ENCODE measurements at places on chromosomes 3 and 15.

- no peak for DNase-seq
These were observed 100.6 kb downstream of the MEIS2 start for GRCh38 chr15:36999778-37000177.

GRCh38 chr15:65396283-65396964 lies 18.6 kb upstream of the IGDCC3 start:
- no peak for DNase-seq

GRCh38 chr3:5054098-5054497 lies 68.0 kb upstream of the ARL8B start:
- no peak for DNase-seq

- DNase-seq = no peak
These were observed 28.8 kb downstream of the PPM1L start for GRCh38 chr3:160784853-160785252.

- DNase-seq = no peak
These were observed 332.9 kb upstream of the RASGRP1 start for GRCh38 chr15:38897551-38897950.

DNA sequence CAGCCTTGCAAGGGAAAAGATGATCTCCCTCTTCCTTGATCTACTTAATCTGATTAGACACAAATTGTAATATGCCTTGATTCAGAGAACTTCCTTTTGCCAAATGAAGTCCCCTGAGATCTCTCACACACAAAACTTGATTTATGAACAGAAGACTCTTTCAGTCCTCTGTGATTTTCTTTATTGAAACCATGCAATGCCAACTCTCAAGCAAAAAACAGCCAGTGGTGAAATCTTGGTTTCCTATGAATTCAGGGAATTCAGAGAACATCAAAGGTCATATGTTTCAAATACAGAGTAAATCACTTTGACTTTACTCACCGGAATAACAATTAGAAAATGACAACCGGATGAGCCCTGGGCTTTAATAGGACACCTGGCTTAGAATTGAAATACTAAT lies 211.7 kb downstream of the ABHD5 start:
- no peak for DNase-seq

All from stimulated activated CD4-positive, alpha-beta T cell treated with anti-CD3 and anti-CD28 coated beads, Interleukin-1b, Interleukin-23, amount 100 ng/mL, for 1 hour (primary cell).